ENCODE measurements at places on chromosomes 11 and 22. TPM values are rescaled to one million over a fixed set of nuclear protein-coding genes. Genes with fewer than 3 reads are reported as not detected.

Gene ADM2
- 1.5 TPM for total RNA-seq

Gene ABCC8
- 10.6 TPM for total RNA-seq

Gene APOA5
- total RNA-seq, result not detected

Gene MOGAT2
- not detected for total RNA-seq

Gene P4HA3
- 4.3 TPM for total RNA-seq

Gene MICALL1
- 20.8 TPM for total RNA-seq

Gene RELT
- 3.7 TPM for total RNA-seq

Gene RHOD
- 8.1 TPM for total RNA-seq

Gene CBX7
- 27.4 TPM for total RNA-seq

Gene MOB2
- total RNA-seq, result 34.3 TPM

Gene HSPB2
- 1.9 TPM for total RNA-seq

Gene DDI1
- total RNA-seq, result not detected

Gene BTBD18
- total RNA-seq, result not detected

Gene AKIP1
- total RNA-seq, result 32.1 TPM

Gene TRIM6
- total RNA-seq, result 5.8 TPM

Gene MMP13
- total RNA-seq, result not detected

Gene IFITM10
- 9.5 TPM for total RNA-seq

Gene AMBRA1
- 52.5 TPM for total RNA-seq

Gene TYR
- 65.3 TPM for total RNA-seq

Gene DLG2
- 73.8 TPM for total RNA-seq

Gene OR51I1
- total RNA-seq, result not detected

Gene SHANK2
- 28.9 TPM for total RNA-seq

Gene MRE11
- total RNA-seq, result 51.9 TPM

Gene NLRP14
- 0.88 TPM for total RNA-seq

Gene CABP4
- 6.3 TPM for total RNA-seq

Gene SYT13
- total RNA-seq, result 19.8 TPM

Gene SHISA8
- 0.55 TPM for total RNA-seq

Gene SEC14L3
- not detected for total RNA-seq

Gene EFEMP2
- 65.5 TPM for total RNA-seq

Gene TRIM66
- 13.0 TPM for total RNA-seq

Gene OR51B2
- 0.44 TPM for total RNA-seq

Gene DRD2
- 2.5 TPM for total RNA-seq

Gene POU2AF2
- total RNA-seq, result not detected

Gene LRRC55
- 1.8 TPM for total RNA-seq

Gene PTDSS2
- 36.4 TPM for total RNA-seq

Gene FGF3
- total RNA-seq, result not detected

Gene MUC6
- total RNA-seq, result not detected

Gene CSNK2A3
- 4.7 TPM for total RNA-seq

Gene DTX4
- 56.4 TPM for total RNA-seq

Gene TSPAN32
- total RNA-seq, result 3.3 TPM

Data from camera-type eye (tissue), 1 donor.